IMR-90 (cell line): ENCODE measurements at places on chromosomes 7 and 10.
A peak's percentile ranks its signal among the peaks of the same experiment; 100 is the strongest.

GRCh38 chr7:104857458-104858425 lies 156.3 kb upstream of the KMT2E start:
- DNase-seq = no peak

GRCh38 chr7:96303105-96303685 lies 18.7 kb downstream of the SLC25A13 start:
- peak; percentile 35 for DNase-seq

DNA sequence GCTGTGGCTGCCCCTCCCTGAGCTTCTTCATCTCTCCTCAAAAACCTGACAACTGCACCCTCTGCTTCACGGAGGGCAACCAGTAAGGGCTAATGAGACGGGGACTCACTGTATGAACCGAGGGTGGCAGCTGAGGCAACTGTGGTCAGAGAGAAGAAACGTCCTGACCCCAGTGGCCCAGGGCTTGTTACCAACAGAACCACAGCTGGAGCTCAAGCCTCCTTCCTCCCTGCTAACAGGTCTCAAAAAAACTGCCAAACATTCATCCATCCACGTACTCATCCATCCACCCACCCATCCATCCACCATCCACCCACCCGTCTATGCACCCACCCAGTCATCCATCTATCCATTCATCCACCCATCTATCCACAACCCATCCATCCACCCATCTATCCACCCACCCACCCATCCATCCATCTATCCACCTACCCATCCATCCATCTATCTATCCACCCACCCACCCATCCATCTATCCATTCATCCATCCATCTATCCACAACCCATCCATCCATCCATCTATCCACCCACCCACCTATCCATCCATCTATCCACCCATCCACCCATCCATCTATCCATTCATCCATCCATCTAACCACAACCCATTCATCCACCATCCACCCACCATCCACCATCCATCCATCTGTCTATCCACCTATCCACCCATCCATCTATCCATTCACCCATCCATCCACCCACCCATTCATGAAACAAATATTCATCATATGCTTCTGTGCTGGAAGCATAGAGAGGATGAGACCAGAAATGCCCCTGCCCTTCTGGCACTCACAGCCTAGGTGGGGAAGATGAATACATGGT lies 111.7 kb downstream of the PDGFA start:
- no peak for DNase-seq

- DNase-seq = no peak
These were observed 20.0 kb downstream of the IMPDH1 start for GRCh38 chr7:128389618-128390329.

- no peak for DNase-seq
These were observed 57.7 kb upstream of the FAM20C start for GRCh38 chr7:134561-135256.

- peak; percentile 38 for DNase-seq
These were observed 658.3 kb downstream of the SUGCT start for GRCh38 chr7:40793132-40793531.

GRCh38 chr10:24205821-24206220 lies 3.1 kb upstream of the KIAA1217 start:
- DNase-seq = no peak

- no peak for DNase-seq
These were observed 415.4 kb upstream of the AUTS2 start for GRCh38 chr7:69182596-69183467.

DNA sequence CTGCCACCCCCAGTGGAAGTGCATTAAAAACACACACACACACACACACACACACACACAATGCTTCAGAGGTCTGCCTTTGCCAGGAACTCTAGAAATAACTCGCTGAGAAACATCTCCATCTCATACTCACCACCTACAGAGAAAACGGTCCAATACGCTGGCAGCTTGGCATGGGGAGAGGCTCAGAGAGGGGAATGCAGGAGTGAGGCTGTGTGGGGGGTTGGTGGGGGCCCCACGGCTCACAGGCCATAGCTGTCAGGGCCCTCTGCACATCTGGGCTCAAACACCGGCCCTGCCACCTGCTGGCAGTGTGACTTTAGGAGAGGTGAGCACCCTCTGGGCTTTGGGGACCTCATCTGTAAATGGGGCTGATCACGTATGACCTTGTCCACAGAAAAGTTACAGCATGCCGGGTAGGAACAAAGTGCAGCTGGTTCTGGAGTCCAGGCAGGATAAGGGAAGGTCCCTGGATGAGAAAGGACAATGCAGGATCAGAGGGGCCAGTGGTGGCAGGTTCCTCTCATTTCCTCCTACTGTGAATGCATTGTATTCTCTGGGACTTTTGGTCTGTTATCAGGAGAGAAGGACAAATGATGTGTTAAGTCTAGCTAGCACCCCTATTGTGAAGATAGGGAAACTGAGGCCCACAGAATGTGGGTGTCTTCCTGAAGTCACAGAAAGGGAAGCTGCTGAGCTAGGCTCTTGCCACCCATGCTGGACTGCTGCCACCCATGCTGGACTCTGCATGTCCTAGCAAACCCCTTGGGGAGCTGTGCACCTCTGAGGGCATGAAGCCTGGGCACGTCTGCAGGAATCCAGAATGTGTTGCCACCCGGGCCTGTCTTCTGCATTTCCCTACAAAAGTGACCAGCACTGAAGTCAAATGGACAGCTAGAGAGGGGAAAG lies 404.6 kb downstream of the RPS24 start:
- DNase-seq = no peak

DNA sequence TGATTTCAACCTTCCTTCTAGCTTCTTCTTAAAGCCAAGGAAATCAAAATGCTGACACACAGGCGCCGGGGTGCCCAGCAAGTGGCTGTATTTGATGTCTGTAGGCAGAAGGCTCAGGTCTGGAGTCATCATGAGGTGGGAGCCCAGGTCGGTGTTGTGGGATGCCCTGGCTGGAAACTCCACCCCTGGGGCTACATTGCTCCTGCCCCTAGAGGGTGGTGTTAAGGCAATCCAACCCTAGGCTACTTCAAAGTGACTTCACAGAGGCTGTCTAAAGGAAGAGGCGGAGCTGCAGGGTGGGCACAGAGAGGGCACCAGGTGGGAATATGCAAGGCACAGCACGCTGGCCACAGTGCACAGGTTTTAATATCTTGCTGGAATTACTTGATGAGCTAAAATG lies 200.9 kb downstream of the ADAM12 start:
- DNase-seq = no peak

GRCh38 chr10:103573205-103573487 lies 79.6 kb downstream of the NEURL1 start:
- DNase-seq = no peak

- DNase-seq = no peak
These were observed 37.8 kb downstream of the STEAP4 start for GRCh38 chr7:88268858-88269257.

DNA sequence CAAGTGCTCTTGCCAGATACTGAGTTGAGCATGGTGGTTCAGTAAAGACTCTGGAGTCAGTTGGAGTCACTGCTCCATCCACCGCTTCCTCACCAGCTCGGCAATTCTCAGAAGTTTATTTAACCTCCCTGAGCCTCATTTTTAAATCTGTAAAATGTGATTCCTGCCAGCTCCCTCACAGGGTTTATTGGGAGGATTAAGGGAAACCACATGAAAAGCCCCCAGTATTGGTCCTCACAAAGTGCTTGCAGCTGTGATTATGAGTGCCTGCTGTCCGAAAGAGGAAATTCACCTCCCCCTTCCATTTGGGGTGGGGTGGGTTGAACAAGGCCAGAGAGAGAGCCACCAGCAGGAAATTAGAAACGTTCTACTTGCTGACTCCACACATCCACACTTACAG lies 99.0 kb downstream of the AOAH start:
- DNase-seq = no peak
